ENCODE measurements at places on chromosomes 4 and X.

DNA sequence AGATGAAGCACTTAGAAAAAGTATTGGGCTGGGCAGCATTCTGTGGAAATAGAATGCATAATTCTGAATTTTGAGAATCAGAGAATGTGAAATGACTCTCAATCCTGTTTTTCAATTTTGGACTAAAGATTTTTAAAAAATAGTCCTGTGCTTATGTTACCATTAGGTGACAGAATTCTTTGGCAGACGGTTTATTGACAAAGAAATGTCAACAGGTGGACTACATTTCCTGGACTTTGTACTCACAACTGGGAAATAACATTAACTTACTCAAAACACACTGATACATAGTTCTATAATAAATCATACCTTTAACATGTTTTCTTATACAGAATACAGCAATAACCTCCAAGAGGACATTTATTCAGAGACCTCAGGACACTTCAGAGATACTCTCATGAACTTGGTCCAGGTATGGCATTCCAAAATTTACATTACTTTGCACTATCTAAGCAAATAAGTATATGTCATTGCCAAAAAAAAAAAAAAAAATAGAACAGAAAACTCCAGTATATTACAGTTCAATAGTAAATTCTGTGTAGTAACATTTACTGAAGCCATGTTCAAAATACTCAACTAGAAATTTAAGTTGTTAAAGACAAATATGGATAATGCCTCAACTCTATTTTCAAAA is 72.7 kb downstream of the ANXA10 start:
- DNase-seq: no peak

DNA sequence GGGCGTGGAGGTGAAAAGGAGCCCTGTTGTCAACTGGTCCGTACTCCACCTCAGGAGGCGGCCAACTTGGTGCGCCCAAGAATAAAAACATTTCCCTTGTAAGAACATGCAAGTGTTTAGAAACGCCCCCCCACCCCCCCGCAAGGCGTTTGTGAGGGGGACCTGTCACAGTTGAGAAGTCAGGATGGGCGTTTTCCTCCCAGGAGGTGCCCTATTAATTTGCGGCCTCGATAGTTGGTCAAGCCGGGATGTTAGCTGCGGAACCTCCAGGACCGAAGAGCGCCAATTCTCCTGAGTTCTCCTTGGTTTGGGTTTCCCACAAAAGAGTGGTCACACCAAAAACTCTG is 651 bp upstream of the SAP30 start:
- peak; percentile 88 for DNase-seq

DNA sequence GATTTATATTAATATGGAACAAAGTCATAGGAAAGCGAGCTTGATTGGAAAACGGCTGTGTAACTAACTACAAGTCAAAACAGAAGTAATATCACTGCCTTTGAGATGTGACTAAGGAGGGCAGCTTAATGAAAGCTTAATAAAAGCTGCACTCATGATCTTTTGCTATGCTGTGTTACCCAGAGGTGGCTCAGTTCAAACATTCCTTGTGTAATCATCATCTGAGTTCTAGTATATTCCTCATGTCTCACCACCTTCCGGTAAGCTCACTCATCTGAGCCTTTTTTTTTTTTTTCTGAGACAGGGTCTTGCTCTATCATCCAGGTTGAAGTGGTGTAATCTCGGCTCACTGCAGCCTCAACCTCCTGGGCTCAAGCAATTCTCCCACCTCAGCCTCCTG is 5.0 kb downstream of the GRPEL1 start:
- DNase-seq: no peak

DNA sequence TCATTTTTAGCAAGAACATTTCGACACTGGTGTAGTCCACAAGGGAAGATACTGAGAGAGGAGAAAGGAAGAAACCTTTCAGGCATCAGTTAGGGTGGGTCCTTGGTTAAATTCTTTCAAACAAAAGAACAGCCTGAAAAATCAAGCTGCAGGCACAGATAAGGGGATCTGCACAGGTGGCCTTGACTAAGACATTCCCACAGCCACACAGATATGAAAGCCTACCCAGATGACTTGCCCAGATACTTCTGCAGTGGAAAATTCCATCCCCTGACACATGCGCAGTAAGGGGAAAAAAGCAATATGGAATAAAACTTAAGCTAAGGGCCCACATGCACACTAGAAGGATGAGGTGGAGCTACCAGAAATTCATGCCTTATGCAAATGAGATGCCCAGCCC is 8.9 kb upstream of the TMEM165 start:
- DNase-seq: no peak

DNA sequence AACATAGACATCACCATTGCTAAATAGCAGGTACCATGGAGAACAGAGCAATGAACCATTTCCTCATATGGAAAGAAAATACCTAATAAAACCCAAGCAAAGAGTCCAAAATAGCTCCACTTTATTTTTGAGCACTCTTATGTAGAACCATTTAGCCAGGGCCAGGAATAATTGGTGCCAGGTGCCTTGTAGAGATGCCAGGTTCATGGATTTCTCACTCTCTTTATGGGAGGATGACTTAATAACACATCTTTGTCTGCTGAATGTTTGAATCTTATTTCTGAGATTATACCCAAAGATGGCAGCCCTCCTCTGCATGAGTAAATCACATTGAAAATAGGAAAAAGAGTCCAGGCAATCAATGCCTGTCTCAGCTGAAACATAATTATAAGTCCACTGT is 212.3 kb upstream of the SFRP2 start:
- no peak for DNase-seq

DNA sequence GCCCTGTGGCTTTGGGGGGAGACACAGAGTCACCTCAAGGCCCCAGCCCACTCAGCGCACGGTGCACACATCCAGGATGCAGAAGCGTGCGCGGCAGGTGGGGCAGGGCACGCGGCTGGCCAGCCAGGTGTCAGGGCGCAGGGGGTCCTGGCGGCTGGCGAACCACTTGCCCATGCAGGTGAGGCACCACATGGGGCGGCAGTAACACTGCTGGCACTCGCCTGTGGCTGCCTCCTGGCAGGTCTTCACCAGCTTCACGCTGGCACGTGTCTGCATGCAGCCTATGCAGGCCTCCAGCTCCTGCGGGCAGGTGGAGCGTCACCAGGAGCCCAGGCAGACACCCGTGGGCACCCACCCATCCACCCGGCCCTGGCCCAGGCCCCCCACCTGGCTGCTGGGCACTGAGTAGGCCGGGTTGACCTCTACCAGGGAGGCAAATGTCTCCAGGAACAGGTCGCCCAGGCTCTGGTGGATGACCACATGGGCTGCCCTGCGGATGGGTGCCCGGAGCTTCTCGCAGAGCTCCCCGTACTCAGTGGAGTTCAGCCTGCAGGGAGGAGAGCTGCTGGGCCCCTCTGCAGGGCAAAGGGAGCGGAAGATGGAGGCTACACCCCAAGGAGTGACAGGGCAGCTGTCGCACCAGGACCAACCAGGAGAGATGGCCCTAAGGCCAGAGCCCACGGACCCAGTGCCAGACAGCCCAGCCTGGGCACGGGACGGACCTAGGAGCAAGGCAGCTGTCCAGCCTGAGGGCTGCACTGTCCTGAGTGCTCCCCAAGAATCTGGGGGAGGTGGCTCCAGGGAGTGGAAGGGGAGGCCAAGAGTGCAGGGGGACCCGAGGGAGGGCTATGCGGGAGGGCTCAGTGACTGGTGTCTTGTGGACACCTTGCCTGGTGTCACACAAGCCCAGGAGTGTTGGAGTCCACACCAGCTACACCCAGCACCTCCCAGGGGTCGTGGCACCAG is 3.7 kb downstream of the TMEM129 start:
- peak; percentile 11 for DNase-seq

GRCh38 chr4:26127851-26128337 is 192.9 kb upstream of the RBPJ start:
- no peak for DNase-seq

DNA sequence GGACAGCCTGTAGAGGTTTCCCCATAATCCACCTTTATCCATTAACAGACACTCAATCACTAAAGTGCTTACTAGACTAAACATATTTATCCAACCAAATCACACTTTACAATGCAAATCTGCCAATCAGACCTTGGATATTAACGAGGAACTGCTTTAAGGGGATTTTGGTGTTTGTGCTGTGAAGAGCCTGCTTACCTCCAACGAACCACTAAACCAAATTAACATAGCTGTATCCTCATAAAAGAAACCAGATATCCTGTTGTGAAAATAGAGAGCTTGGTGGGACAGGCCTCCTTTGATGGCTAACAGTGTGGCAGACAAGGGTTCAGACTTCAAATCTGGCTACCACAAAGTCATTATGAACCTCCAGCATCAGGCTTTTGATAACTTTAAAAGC is 252.6 kb upstream of the HAND2 start:
- DNase-seq: no peak

- DNase-seq: no peak
Observed at GRCh38 chr4:174928575-174929253, 10.6 kb downstream of the ADAM29 start.

DNA sequence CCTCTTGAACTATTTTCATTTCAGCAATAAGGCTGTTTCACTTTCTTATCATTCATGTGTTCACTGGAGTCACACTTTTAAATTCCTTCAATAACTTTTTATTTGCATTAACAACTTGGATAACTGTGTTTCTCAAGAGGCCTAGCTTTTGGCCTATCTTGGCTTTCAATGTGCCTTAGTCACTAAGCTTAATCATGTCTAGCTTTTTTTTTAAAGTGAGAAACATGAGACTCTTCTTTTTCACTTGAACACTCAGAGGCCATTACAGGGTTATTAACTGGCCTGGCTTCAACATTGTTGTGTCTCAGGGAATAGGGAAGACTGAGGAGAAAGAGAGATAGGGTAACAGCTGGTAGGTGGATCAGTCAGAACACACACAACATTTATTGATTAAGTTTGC is 64.0 kb upstream of the VCX2 start:
- no peak for DNase-seq

DNA sequence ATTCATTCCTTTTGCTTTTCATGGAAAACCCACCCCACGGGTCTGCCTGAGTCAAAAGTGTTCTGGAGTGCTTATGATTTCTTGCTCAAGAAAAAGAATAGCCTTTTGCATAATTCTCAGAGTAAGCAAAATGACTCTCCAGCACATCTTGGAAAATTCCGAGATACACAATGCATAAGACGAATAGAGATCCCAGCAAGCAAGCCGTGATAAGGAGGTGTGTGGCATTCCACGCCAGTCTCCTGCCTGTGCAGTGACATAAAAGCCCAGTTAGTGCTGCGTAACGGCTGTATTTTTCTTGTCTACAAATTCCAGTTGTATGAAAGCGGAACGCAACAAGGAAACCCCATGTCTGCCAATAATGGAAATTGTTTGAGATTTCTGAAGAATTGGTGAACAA is 237.9 kb upstream of the GATB start:
- no peak for DNase-seq

DNA sequence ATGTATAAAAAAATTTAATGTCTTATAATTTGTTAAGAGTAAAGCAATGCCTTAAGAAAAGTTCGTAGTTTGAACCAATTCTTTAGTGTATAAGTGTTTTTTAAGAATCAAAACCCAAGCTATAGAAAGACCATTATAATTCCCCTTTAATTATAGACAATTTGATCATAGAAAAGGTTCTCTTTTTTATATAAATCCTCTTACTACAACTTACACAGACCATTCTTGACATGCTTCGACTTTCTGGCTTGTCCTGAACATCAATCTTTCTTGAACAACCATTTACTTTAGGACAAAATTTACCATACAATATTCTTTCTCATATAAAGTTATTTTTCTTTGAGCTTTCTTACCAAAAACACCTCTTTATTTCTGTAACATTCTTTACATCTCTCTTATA is 330.5 kb upstream of the SPANXN1 start:
- DNase-seq: no peak

DNA sequence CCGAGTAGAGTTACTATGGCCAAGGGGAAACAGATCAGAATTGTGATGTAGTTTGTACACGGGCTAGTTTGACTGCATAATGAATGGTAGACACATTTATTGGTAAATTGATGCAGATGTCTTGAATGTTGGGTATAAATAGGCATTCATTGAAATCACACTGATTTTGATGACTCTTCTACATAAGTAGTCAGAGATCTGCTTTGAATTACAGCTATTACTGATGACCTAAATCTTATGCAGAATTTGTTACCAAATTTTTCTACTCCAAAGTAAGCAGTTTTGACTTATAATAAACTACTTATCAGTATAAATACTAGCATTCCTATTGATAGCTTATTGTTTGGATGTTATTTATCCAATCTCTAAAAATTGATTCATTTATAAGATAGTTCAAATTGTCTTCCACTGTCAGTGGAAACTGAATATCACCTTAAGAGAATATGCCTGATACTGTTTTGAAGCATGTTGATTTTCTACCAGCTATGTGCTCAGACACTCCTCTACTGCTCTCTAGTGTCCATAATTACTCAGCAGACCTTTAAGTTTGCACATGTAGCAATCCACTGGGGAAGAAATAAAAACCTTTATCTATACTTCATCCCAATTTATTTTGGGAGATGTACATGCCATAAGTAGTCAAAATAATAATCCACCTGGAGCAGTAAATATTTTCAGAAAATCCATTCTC is 120.3 kb downstream of the RASL11B start:
- no peak for DNase-seq

DNA sequence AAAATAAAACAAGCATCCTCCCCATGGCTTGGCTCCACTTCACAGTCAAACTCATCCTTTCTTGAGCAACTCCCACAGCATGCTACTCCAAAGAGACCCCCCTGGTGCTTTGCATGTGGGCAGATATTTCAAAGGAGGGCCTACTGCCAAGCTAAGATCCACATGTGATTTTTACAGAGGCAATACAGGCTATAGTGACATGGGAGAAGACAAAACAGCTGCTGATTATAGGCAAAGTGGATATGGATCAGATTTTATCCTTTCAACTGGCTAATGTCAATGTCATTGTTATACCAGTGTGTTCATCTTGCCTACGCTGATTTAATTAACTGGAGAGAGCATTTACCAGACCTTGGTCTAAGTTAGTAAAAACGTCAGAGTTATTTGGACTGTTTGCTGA is 328.3 kb downstream of the KLHL13 start:
- no peak for DNase-seq

GRCh38 chr4:107757864-107758476 is 37.9 kb upstream of the PAPSS1 start:
- DNase-seq: no peak

- DNase-seq: no peak
Observed at GRCh38 chr4:9875516-9875915, 94.1 kb downstream of the DRD5 start.

Measured in tibial artery (tissue), 4 donors.